ENCODE measurements at places on chromosomes 13 and 19.
A peak's percentile ranks its signal among the peaks of the same experiment; 100 is the strongest.

DNA sequence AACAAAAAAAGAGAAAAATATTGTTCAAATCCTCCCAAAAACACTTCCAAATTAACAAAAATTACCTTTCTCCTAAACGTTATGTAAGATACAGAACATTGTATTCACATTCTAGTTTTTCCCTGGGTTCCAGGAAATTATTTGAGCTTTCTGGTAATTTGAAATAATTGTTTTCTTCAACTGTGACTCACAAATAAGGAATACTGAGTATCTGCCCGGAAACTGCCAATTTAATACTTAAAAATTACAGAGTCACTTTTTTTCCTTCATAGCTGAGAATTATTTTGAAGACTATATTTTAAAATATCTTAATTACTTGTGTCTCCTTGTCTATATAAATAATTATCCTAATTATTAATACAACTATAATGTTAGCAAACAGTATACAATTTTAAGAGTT is 709.0 kb upstream of the ARGLU1 start:
- DNase-seq = no peak

DNA sequence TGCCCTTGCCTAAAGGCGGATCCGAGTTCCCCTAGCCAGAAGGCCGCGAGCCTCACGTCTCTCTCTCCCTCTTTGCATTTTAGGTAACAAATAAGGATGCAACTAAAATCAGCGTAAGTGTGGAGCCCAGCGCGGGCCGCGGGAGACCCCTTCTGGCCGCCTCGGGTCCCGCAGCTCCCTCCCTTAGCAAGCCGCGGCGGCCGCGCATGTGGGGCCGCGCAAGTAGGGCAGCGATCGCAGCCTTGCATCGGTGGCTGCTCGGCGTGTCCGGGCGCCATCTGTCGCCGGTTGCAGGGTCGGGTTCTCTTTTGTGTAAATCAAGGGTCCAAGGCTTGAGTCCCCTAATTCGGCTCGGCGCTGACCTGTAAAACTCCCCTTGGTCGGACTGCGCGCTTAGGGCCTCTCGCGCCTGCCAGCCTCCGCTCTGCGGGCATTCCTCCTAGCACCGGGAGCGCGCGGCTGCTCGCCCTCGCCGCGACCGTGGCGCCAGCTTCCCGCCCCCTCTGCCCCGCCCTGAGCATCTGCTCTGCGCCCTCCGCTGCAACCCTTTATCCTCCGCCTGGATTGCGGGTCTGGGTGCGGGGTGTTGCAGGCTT is 2.7 kb downstream of the VSTM2B start:
- peak; percentile 34 for DNase-seq

DNA sequence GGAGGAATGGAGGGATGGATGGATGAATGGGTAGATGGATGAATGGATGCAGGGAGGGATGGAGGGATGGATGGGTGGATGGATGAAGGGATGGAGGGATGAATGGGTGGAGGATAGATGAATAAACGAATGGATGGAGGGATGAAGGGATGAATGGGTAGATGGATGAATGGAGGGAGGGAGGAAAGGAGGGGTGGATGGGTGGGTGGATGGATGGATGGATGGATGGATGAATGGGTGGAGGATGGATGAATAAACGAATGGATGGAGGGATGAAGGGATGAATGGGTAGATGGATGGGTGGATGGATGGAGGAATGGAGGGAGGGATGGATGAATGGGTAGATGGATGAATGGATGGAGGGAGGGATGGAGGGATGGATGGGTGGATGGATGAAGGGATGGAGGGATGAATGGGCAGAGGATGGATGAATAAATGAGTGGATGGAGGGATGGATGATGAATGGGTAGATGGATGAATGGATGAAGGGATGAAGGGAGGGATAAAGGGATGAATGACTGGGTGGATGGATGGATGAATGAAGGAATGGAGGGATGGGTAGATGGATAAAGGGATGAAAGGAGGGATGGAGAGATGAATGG is 33.0 kb upstream of the TPM4 start:
- DNase-seq = no peak

GRCh38 chr13:86840250-86841191 is 830.6 kb upstream of the SLITRK5 start:
- DNase-seq = no peak

- DNase-seq = peak; percentile 61
These were observed 5.0 kb upstream of the PTGER1 start for GRCh38 chr19:14479975-14480699.

GRCh38 chr13:107865643-107866031 is 349.7 kb downstream of the LIG4 start:
- DNase-seq = no peak

- DNase-seq = no peak
These were observed 581.0 kb upstream of the SPRY2 start for GRCh38 chr13:80921971-80922370.

GRCh38 chr13:85441364-85441763 is 357.9 kb downstream of the SLITRK6 start:
- no peak for DNase-seq

DNA sequence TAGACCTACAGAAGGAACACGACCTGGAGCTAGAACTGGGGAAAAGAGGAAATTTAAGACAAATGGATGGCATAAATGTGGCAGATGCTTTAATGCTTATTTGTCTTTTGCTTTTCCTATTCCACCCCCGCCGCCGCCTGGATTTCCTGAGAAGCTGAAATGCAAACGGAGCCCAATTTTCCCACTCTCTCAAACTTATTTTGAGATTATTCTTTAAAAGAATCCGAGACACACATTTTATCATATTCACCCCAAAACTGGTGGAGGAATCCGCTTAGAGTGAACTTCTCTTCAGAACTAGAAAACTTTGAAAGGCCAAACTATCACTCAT is 5.8 kb downstream of the POU4F1 start:
- DNase-seq = no peak

GRCh38 chr19:33767898-33768413 is 28.7 kb upstream of the KCTD15 start:
- DNase-seq = peak; percentile 26

GRCh38 chr13:66358564-66358963 is 871.6 kb downstream of the PCDH9 start:
- no peak for DNase-seq

DNA sequence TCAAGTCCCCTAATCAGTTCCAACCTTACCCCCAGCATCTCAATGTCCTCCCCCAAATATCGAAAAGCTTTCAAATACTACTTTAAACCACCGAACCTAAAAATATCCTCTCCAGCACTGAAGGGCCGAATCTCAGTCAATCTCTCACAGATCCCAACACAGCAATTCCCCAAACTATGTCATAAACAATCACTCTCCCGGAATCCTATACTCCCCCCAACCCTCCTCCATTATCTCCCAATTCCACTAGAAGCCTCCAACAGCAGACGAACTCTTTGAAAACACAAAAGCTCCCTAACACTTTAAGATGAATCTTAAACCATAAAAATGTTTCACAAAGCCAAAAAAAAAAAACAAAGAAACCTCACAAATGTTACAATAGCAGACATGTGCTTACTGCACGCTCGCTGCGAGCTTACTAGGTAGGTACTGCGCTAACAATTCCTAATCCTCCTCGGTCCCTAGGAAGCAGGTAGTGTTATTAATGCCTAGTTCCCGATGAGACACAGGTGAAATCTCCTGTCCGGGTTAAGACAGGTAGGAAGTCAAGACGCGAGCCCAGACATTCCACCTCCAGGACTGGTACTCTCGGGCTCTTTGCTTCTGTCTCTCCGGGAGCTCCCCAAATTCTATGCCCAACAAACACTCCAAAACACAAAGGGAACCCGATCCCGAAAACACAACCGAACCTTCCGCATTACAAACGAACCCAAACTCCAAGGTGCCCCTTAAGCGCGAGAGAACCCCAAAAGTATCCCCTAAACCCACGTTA is 14.2 kb downstream of the FBXO46 start:
- no peak for DNase-seq

GRCh38 chr13:21905486-21905885 is 234.6 kb downstream of the FGF9 start:
- DNase-seq = no peak

DNA sequence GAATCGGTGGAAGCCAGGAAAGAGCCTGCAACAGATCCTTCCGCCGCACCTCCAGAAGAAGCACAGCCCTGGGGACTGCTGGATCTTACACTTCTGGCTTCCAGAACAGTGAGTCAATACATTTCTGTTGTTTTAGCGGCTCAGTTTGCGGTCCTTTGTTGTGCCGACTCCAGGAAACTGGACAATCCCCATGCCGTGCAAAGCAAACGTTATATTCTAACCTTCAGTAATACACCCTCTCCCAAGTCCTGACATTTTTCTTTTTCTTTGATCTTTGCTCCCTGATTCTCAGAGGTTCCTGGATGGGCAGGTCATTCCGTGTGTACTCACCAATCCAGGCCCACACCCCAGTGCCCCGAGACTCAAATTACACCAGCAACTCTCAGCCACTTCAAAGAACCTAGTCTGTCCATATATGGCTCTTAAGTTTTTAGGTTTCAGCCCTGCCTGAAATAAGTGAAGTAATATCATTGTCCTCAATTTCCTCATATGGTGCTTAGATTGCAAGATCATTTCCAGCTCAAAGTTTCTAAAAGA is 387.1 kb upstream of the SGCG start:
- DNase-seq = no peak

DNA sequence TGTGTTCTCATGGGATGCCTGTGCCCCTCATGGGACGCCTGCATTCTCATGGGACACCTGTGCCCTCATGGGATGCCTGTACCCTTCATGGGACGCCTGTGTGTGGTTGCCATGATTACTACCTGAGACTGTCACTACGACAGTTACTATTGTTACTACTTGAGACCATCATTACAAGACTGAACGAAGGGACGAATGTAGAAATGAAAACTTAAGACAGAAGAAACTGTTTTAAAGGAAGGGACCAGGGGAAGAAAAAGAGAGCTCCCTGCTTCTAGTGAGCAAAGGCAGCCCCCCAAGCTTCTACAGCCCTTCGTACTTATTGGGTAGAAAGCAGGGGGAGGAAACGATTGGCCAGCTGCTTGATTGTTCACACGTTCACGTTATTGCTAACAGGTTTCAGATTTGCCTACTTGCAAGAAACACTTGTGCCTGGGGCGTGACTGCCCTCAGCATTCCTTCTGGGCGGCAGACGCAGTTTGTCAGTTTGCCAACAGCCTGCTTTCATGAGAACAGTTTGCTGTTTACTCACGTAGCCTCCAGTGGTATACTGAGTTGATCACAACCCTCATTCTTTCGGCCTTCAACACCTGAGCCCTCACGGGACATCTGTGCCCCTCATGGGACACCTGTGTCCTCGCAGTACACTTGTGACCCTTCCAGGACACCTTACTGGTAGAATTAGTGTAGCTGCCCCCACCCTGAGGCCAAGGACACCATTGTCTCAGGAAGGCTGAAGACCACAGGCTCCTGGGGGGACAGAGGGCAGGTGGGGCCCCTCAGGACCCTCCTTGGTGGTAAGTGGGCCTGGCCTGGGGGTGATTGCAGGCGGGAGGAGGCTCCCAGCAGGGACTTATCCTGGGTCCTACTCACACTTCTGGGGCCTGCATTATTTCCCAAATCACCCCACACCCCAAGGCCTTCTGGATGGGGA is 2.5 kb upstream of the S1PR4 start:
- DNase-seq = no peak

DNA sequence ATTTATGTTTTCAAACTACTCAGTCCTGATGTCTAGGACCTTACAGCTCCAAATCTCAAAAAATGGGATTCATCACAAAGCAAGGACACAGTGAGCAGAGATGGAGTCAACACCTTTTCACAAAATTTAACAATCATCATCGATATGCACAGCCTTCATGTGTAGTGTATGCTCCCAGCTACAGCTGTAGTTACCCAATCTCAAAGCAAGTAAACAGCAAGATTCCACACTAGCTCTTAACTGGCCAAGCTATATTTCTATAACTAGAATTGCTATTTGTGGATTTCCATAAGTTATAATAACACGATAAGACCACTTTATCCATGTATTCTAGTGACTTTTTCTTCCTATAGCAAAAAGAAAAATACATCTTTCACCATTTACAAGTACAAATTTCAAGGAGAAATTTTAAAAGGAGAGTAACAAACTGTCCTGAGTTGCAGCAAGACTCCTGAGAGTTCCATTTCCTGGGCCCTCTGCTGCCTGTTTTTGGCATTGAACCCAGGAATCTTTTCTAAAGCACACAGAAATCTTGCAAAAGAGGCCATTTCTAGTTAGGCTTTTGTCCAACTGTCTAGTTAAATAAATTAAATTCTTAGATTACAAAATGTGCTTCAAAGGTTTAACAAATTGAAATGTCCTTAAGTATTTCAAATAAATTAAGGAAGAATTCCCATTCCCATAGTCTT is 460.6 kb downstream of the FGF14 start:
- DNase-seq = no peak

GRCh38 chr19:2627855-2628254 is 74.6 kb downstream of the GNG7 start:
- DNase-seq = no peak

DNA sequence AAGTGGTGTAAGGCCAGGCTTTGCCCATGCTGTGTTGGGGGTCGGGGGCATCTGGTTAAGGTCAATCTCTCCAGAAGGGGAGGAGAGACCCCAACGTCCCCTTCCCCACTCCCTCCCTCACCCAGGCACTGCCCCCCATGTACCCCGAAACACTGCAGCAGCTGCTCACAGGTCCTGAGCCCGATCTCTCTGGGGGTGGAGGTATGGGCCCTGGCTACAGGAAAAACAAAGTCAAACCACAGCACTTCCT is 10.2 kb downstream of the CAPN12 start:
- DNase-seq = no peak

DNA sequence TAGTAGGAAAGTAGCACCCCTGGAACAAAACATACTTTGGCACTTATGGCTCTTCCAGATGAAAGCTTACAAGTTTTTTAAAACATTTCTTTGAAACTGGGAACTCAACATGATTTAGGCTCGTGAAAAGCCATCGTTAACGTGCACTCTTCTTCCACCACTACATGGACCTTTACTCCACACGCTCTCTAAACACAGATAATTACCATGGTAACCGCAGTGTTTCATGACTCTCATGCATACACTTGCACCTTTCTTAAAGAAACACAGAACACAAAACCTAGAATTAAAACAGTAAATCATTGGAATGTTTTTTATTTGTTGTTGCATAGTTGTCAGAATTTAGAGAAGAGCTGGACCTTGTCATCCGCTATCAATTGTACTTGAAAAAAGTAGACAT is 154.3 kb downstream of the FGF9 start:
- no peak for DNase-seq

DNA sequence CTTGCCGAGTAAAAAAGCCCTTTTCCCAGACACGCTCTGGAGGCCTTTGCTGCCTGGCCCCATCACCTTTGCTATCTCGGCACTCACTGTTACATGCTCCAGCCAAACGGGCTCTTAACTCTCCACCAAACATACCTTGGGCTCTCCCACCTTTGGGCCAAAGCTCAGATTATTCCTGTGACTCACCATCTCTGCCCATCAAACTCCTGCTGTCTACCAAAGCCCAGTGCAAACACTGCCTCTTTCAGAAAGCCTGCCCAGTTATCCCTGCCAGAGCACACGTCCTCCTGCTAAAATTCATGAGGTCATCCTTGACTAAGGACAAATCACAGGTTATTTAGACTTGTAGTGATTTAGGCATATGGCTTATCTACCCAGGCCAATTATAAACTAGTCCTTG is 48.1 kb upstream of the SERPINE3 start:
- DNase-seq = no peak

- DNase-seq = no peak
These were observed 60.2 kb downstream of the ITGBL1 start for GRCh38 chr13:101512650-101513049.

Data from stimulated activated CD4-positive, alpha-beta T cell treated with anti-CD3 and anti-CD28 coated beads, Interleukin-1b, Interleukin-23, amount 100 ng/mL, for 4 hours (primary cell).